NCI-H1436 (cell line): ENCODE measurements at places on chromosomes 12 and 14.

DNA sequence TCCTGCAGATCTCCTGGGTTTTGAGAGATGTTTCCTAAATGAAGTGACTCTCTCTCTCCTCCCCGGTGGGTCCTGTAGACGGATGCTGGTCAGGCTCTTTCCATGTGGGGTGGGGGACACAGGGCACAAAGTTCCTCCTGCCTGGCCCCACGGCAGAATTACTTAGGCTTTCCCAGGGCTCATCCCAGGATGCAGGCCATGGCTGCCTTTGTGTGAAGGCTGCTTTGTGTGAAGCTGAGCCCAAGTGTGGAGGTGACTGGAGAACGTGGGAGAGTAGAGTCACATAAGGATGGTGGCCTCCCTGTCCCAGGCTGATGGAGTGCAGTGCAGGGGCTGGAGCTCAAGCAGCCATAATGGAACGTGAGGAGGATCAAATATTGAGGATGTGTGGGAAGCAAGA is 200.2 kb downstream of the ADGRD1 start:
- no peak for DNase-seq

- no peak for DNase-seq
Measured at GRCh38 chr12:109600995-109601394, 27.4 kb downstream of the MVK start.

GRCh38 chr14:23381871-23382270 is 5.0 kb downstream of the CMTM5 start:
- DNase-seq: no peak

- DNase-seq: no peak
Measured at GRCh38 chr14:68891851-68892660, 87.0 kb downstream of the ACTN1 start.

- DNase-seq: no peak
Measured at GRCh38 chr14:63632932-63633514, 8.6 kb downstream of the WDR89 start.

- DNase-seq: no peak
Measured at GRCh38 chr14:90551070-90551704, 154.4 kb downstream of the CALM1 start.

- DNase-seq: no peak
Measured at GRCh38 chr12:32437095-32437515, 37.7 kb downstream of the FGD4 start.

GRCh38 chr14:100534528-100535286 is 52.5 kb downstream of the BEGAIN start:
- no peak for DNase-seq

DNA sequence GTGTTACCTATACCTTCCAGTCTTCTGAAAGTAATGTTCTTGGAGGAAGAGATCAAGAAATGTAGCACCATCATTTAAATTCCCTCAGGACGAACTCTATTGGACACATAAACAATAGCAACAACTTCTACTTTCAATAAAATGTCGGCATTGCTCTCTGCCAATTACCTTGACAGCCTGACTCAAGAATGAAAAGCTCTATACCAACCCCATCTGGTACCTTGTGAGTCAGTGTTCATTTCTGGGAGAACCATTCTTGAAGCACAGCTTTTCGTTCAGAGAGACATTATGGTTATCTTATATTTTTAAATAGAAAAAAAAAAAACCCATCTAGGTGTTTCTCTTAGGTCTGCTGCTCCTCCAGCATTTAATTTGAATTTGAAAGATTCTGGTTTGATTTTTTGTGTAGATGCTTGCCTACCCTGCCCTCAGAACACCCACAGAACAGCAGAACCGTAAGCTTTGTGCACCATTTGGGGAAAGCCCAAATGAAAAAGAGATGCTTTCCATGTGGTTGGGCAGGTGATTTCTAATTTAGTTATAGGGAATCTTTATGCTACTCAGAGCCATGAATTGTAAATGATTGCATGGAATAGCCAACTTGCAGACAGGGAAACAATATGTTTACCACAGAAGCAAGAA is 156.0 kb downstream of the SAMD4A start:
- no peak for DNase-seq

DNA sequence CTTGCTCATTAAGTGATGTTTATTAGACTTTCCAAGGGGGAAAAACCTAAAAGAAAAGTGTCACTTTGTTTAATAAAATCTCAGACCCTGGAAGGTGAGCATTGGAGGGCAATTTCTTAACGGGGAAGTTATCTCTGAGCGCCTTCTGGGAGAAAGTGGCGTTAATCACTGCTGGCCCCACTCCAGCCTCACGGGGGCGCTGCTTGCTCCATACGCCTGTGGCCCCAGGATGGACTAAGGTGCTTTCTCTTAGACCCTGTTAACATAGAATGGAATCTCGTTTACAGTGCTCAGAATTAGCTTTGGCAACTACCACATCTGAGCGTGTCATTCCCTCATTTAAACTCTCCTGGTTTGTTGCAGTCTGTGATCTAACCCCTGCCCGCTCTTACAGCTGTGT is 16.4 kb upstream of the PRIMA1 start:
- DNase-seq: no peak

DNA sequence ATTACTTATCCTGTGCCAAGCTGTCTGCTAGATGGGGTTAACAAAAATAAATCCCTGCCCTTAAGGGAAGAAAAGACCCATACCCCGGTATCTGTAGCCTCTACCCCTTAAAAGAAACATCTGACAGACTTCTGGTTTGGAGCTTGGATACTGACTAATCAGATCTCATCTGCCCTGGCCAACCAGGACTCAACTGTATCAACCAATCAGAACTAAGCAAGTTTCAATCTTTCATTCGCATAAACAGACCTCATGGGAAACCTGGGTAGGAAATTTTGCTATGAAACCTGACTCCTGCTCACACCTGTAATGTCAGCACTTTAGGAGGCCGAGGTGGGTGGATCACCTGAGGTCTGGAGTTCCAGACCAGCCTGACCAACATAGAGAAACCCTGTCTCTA is 26.4 kb upstream of the PRMT8 start:
- DNase-seq: no peak

GRCh38 chr12:3662521-3662921 is 90.4 kb downstream of the CRACR2A start:
- DNase-seq: no peak

GRCh38 chr14:69726761-69727511 is 40.0 kb upstream of the SRSF5 start:
- peak; percentile 58 for DNase-seq

GRCh38 chr12:62372134-62372533 is 94.5 kb upstream of the MON2 start:
- no peak for DNase-seq

- DNase-seq: no peak
Measured at GRCh38 chr12:51847643-51848325, 734 bp downstream of the FIGNL2 start.

- DNase-seq: no peak
Measured at GRCh38 chr12:785706-786105, 33.3 kb downstream of the WNK1 start.

DNA sequence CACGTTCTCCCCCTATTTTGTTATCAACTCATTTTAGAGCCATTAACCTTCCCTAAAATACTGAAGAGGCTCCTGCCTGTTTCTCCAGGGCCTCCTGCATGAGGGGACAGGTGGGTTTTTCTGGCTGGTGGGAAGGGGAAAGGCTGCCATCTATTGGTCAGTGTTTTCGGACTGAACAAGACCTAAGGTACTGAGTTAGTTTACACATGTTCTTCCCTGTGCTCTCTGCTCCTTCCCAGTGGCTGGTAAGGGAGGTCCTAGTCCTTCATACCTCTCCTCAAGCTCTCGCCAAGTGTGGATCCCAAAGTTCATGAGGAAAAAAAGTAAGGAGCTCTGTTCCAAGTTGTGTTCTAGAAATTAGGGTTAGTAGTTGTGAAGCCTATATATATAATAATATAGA is 357.5 kb downstream of the FSCB start:
- DNase-seq: peak; percentile 14

GRCh38 chr14:67933266-67933665 is 113.7 kb downstream of the RAD51B start:
- DNase-seq: no peak

- DNase-seq: no peak
Measured at GRCh38 chr12:91271185-91271584, 88.6 kb upstream of the DCN start.

DNA sequence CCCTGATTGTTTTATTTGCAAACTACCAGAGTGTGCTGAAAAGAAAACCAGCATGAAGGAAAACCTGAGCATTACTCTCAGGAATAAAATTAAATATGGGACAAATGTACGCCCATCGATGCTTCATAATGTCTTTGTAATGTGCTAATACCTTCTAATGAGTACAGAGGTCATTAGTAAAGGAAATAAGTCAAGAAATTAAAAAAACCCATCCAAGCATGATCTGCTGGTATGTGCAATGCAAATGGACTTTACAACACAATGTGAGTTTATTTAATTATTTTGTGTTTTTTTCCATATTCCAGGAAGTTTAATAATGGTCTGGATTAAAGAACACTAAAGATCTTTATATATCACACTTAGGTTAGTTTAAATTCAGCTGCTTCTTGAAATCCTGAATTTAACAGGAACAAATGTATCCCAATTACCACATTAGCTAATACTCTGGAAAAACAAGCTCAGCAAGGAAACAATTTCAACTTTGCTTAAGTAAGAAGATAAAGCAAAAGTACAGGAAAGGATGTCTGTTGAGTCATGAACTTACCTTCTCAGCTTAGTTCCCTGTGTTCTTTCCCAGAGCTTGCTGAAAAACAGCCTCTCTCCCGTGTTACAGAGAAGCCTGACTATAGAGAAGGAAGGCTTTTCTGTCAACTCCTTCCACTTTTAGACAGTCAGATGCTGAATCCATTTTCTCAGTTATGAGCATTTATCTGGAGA is 179.3 kb upstream of the TMEM260 start:
- DNase-seq: no peak

GRCh38 chr12:14284184-14284722 is 81.2 kb upstream of the ATF7IP start:
- DNase-seq: no peak
